ENCODE measurements at places on chromosomes 7 and 10.

DNA sequence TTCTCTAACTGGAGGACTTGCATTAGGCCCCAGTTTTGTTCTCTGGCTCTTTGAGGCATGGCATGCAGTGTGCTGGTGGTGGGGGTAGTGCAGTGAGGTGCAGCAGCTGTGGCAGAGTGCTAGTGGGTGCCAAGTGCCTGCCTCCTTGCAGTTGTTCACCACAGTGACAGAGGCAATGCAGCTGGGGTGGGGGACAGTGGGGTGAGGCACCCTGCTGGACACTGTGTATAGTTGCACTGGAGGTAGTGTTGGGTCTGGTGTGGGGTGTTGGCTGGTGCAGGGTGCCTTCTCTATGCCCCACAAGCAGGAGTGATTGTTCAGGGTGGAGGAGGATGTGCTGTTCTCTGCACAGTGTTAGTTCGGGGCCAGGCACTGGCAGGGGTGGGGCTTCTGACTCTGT, 21.7 kb upstream of the KEL start:
- DNase-seq: no peak

DNA sequence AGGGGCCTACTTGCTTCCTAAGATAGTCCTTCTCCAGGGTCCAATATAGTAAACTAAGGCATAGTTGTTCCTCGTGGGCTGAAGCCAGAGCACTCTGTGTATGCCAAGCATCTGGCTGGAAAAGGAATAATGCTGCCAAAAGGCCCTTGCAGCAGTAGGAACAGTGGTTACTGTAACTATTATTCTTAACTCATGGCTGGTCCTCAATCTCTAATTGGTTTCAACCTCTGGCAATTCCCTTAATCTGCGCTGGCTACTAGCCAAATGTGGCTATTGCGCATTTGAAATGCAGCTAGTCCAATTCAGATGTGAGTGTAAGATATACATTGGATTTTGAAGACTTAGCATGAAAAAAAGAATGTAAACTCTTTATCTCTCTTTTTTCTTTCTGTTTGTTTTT, 27.8 kb upstream of the LBX1 start:
- no peak for DNase-seq

DNA sequence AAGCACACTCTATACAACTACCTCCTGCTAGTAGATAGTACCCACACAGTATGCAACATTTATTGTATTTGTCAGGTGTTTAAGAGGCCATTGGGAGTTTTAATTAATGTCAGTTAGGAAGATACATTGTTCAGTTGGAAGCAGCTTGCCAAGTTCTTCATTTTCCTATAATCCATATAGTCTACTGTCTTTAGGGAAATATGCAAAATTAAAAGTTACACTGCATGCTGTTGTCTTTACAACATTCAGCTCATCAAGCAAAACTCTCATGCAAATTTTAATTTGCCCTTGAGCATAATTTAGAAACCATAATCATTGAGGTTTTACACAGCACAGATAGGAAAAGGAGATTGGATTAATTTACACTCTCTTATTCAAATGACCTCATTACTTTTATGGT, 17.4 kb downstream of the FOXP2 start:
- DNase-seq: no peak

DNA sequence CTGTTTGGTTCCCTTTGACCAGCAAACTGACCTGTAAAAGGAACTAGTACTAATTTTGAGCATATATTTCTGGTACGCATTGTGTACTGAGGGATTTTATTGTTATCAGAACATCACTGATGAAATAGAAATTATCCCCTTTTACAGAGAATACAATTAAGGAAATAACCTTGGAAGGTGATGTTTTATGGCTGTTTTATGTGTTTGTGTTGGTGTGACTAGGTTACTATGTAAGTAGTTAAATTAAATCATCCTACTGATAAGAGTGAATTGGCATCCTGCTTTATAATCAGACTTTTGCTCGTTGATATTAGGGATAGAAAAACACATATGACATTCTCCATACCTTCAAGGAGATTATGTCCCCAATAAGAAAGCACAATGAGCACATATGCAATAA, 596.6 kb downstream of the SORCS3 start:
- DNase-seq: no peak

DNA sequence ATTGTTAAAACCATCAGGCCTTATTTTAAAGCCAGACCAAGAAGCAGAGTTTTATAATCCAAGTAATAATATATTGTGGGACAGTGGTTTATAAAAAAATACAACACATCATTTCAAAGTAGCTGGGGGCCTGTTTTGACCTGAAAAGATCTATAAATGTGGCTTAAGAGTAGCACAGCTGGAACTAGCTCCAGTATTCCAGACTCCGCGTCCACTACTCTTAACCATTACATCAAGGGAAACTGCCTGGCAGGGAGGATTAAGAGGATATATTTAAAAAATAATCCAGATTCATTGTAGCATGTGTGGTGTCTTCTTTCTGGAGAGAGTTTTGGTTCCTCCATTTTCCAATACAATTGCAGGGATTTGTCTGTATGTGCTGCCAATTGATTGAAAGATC, 67.3 kb downstream of the MET start:
- DNase-seq: no peak

DNA sequence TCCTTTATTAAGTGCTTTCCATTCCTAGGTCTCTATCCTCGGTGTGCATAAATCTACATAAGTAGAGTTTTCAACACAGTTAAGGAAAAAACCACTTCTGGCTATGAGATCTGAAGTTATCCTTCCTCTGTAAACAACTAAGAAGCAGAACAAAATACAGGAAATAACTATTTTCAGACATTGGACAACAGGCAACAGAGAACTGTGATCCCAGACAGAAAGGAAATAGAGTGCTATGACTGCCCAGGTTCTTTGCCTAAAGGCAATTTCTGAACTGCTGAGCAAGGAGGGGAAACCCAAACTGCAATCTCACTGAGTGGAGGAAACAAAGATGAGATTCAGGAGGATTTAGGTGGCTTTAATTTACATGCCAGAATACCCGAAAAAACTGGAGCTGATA, 285.4 kb downstream of the SNX13 start:
- no peak for DNase-seq

- no peak for DNase-seq
These were observed 22.1 kb upstream of the OPN4 start for GRCh38 chr10:86632009-86632800.

GRCh38 chr7:150731916-150732315, 5.3 kb upstream of the GIMAP5 start:
- no peak for DNase-seq

DNA sequence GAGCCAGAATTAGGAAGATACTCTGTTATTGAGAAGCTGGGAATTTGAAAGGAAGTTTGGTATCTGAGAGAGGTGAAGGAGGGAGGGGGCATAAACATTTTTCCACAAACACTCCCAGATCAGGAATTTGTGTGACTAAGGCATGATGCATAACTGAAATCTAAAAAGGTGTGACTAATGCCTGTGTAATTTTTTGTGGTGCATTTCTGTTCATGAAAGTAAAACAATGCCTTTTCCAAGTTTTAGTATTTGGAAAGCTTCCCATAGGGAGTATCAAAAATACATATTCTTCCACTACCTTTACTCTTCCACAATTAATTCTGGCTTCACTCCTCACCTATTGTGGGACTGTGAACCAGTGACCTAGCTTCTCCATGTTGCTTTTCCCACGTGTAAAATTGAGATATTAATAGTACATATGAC, 56.4 kb upstream of the CAV2 start:
- peak; percentile 96 for DNase-seq

Data from kidney glomerular epithelial cell (primary cell).